ENCODE measurements at places on chromosomes 12 and 14. TPM values are rescaled to one million over a fixed set of nuclear protein-coding genes. Genes with fewer than 3 reads are reported as not detected.

DNA sequence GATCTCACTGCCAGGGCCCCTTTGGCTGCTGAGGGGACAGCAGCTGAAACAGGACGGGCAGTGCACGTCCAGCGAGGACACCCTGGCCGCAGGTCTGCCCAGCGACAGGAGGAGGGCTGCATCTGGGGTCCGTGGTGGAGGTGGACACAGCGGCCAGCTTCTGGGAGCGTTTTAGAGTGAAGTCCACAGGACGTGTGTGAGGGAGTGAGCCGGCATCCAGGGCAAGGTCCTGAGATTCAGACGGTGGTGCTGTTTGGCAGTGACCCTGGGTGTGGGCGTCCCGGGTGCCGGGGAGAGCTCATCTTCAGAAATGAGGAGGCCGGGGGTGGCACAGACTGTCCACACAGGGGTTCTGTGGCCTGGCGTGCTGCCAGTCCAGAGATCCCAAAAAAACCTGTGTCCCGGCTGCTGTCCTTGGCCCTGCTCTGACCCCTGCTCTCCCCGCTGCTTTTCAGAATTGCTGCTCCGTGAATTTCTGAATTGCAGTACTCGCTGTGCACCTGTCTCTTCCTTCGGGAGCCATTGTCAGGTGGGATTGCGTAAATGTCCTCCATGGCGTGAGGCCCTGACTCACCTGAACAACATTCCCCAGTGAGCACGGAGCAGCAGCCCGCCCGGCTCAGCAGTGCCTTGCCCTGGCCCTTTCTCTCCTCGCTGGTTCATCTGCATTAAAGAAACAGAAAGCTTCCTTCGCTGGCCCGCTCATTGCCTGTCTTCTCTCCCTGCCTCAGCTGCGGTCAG, 183.5 kb upstream of the C14orf180 start:
- DNase-seq = peak; percentile 54
- no peak overlapping the region for H3K27ac ChIP-seq
- H3K27me3 ChIP-seq = no peaks in the 10 kb centered on the region
- H3K36me3 ChIP-seq = no peaks in the 10 kb centered on the region

DNA sequence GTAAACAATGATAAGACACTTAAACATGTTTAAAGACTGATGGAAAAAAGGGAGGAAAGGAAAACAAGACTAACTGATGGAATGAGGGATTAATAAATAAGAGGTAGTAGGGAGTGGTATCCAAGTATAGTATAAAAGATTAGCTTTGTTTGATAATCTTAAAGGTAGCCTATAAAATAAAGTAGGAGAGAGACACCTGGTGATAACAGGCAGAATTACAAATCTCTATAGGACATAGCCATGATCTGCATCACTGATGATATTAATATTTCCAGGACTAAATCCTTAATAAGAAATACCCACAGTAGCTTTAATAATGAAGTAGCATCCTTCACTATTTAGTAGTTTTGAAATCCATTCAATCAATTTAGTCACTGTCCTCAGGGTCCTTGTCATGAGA, 30.4 kb downstream of the DLGAP5 start:
- H3K27me3 ChIP-seq = no peaks in the 10 kb centered on the region
- H3K4me1 ChIP-seq = no peaks in the 10 kb centered on the region
- H3K36me3 ChIP-seq = no peaks in the 10 kb centered on the region

GRCh38 chr14:95346820-95347219, 27.1 kb upstream of the CLMN start:
- H3K27me3 ChIP-seq = no peaks in the 10 kb centered on the region
- no peaks in the 10 kb centered on the region for H3K36me3 ChIP-seq
- no peak overlapping the region for H3K27ac ChIP-seq
- no peak for DNase-seq
- no peak overlapping the region for H3K4me3 ChIP-seq
- peaks cover 6% of the 10 kb centered on the region for H3K4me1 ChIP-seq

DNA sequence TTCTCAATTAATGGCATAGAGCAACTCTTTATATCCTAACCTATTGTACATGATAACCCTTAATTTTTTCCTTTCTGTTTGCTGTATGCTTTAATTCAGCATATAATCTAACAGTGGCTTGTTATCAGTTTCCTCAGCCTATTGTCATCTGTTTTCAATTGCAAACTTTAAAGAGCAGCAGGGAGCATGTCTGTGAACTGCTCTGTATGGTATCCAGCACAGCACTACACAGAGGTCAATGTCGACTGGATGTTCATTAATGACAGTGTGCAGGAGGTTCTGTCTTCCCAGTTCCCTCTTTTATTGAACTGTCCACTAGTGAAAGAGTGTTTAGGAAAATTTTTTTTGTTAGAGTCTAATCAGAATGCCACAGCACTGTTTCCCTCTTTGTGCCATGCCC, 609.1 kb downstream of the SOX5 start:
- DNase-seq = no peak
- no peaks in the 10 kb centered on the region for H3K4me1 ChIP-seq
- H3K27ac ChIP-seq = no peak overlapping the region
- H3K27me3 ChIP-seq = no peaks in the 10 kb centered on the region
- no peak overlapping the region for H3K4me3 ChIP-seq

DNA sequence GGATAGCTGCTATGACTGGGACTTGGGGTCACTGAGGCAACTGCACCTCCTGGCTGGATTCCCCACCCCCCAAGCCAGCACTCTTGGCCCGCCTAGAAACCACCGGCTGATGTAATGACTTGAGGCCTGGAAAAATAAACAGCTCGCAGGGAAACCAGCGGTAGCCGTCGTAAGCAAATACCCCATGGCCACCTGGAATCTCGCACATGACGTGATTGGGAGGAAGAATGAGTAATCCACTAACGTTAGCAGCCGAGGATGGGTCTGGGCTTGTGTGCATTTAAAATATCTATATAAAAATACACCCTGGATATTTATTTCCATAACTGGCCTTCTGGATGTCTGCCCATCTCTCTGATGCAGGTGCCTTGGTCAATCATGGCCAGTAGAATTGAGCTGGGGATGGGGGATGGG, 120.1 kb downstream of the SMOC1 start:
- H3K4me1 ChIP-seq = peaks cover 30% of the 10 kb centered on the region
- no peaks in the 10 kb centered on the region for H3K36me3 ChIP-seq
- H3K27ac ChIP-seq = peak overlapping the region; percentile 60
- no peak overlapping the region for H3K4me3 ChIP-seq
- DNase-seq = peak; percentile 85

GRCh38 chr12:8947737-8948136, 1.7 kb downstream of the M6PR start:
- no peak overlapping the region for H3K4me3 ChIP-seq
- no peaks in the 10 kb centered on the region for H3K4me1 ChIP-seq
- H3K36me3 ChIP-seq = peaks cover 14% of the 10 kb centered on the region
- no peak overlapping the region for H3K27ac ChIP-seq
- no peak for DNase-seq

DNA sequence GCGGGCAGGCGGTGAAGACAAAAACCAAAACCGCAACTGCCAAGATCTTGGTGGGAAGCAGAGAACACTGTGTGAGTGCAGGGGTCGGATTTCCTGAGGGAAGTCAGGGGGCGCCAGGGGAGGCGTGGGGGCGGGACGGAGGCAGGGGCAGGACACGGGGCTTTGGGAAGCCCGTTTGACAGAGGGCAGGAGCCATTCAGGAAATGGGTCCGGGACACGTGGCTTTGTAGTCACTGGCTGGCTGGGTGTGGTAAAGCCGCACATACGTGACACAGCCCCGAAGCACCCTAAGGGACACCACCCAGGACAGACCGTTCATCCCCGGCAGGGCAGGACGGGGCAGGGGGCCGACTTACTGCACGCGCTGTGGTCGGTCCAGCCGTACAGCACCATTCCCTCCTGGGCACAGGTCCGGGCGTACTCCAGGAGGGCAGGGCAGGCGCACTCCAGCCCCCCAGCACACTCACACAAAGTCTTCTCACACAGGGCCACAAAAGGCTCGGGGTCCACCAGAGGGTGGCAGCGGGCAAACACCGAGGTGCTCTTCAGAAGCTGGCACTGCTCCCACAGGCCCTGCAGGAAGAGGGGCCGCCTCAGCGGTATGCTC, 49.4 kb downstream of the VWF start:
- H3K27ac ChIP-seq = no peak overlapping the region
- H3K4me3 ChIP-seq = no peak overlapping the region
- H3K36me3 ChIP-seq = no peaks in the 10 kb centered on the region
- no peak for DNase-seq

The ACSS3 gene
- total RNA-seq = 5.6 TPM

The TEX52 gene
- total RNA-seq = not detected

The HOXC10 gene
- not detected for total RNA-seq

The RBMS2 gene
- 8.5 TPM for total RNA-seq

The PPFIA2 gene
- total RNA-seq = 0.35 TPM

The CLEC9A gene
- 0.09 TPM for total RNA-seq

The IL26 gene
- total RNA-seq = not detected

The SOAT2 gene
- not detected for total RNA-seq

The CLEC2B gene
- 4.5 TPM for total RNA-seq

All from pancreas (tissue), 10 donors.